ENCODE measurements at places on chromosomes 5 and 9.

DNA sequence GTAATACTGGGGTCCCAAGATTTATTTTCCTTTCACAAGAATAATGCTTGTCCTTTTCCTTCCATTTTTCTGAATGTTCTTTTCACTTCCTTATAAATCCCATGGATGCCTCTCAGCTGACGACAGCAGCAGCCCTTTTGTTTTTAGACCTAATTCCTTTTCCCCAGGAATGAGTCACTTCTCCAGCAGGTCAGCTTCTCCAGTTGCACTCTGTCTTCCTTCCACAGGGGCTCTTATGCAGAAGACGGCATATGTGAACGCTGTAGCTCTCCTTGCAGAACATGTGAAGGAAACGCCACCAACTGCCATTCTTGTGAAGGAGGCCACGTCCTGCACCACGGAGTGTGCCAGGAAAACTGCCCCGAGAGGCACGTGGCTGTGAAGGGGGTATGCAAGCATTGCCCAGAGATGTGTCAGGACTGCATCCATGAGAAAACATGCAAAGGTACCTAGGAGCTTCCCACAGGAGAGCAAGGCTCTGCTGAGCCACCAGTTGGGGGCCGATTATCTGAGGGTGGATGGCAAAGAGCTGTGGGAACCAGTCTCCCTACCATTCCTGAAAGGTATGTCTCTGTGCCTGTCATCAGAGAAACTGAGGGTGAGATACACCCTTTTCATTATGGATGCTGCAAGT is 72.9 kb downstream of the RFK start:
- no peak for DNase-seq

- no peak for DNase-seq
Measured at GRCh38 chr5:55407059-55407684, 99.4 kb downstream of the MTREX start.

DNA sequence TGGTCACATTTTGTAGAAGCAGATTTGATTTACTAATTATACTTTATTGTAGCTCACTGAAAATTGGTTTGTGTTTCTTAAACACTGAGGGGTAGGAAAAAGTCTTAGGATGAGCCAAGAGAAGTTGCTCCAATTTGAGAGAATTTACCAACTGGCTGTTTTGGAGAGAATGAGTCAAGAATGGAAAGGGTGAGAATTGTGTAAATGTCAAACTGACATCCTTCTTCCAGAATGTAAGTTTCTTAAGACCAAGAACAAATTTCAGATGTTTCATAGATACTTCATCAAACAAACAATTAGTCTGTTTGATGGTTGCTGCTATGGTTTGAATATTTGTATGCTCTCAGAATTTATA is 106.2 kb upstream of the TXNDC8 start:
- DNase-seq, result no peak

DNA sequence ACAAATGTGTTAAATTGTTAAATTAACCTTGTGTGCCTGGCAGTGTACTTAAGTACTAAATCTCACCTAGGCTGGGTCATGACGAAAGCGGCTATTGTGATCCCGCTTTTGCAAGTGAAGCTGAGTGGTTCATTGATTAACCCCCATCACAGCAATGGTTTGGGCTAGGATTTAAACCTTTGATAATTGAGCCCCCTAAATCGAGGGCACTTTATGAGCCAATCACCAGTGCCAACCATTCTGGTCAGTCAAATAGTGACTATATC is 22.8 kb downstream of the HNRNPK start:
- no peak for DNase-seq

GRCh38 chr5:134523543-134524271 is 1.8 kb upstream of the JADE2 start:
- no peak for DNase-seq

DNA sequence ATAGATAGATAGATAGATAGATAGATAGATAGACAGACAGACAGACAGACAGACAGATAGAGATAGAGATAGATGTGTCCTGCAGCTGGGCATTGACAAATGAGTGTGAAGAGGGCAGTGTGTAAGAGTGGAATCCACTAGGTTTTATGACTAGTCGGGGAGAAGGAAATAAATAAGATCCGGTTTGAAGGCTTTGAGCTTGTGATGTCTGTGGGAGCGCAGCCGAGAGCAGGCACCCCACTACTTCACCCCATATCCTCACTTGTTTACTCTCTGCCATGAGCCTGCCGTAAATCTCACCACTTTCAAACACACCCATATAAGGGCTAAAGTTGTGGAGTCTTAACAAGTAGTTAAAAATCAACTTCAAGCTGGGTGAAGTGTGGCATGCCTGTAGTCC is 1.4 kb upstream of the SUSD1 start:
- no peak for DNase-seq

- DNase-seq, result no peak
Measured at GRCh38 chr9:98567540-98568233, 141.0 kb downstream of the GABBR2 start.

DNA sequence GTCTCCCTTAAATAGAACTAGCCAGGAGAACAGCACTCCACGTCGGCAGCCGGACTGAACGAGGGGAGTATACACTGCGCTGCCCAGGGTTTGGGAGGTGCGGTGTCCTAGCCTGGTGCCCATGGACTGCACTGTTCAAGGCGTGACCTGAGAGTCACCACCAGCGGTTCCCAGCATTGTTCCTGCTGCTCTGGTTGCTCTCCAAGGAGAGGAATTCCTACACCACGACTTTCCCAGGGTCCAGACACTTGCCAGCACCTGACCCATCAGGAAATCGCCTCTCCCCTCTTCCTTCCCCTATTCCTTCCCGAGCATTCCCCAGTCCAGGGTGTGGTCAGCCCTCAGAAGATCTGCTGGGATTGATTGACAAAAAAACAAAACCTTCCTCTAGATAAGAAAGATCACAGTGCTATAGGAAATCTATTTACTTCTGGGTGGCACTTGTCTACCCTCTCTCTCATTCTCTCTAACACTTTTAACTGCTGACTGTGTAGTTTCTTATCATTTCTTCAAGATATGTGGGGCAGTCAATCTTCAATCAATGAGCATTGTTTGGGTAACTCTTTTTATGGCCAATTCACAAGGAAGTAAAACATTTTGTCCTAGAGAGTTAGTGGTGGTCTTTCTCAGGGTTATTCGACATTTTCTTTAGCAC is 297.8 kb upstream of the ACTBL2 start:
- DNase-seq, result no peak

DNA sequence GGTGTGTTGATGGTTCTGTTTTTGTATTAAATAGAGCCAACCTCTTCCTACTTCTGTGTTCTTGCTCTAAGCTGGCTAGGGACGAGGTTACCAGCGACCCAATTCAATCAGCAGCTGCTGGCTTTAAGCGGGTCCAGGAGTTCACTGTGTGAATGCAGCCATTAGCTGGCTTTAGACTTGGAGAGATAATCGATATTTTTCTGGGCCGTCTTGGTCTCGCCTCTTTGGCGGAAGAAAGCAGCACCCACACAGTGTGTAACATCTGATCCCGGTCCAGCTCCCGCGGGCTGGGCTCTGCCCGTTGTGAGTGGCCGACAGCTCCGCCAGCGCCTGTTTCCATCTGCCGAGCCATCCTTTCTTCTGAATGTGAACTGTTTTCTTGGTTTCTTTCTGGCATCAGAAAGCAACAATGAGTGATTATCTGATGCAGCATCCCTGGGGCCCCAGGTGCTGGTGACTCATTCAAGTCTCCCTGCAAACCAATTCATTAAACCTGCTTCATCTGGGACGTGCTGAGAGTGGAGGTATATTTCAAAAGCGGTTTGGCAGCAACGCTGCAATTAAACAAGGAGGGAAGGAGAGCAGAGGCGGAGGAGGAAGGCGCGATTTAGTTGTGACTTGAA is 90.8 kb upstream of the IRX4 start:
- DNase-seq, result no peak

GRCh38 chr5:66410122-66410521 is 186.1 kb upstream of the MAST4 start:
- DNase-seq, result no peak

DNA sequence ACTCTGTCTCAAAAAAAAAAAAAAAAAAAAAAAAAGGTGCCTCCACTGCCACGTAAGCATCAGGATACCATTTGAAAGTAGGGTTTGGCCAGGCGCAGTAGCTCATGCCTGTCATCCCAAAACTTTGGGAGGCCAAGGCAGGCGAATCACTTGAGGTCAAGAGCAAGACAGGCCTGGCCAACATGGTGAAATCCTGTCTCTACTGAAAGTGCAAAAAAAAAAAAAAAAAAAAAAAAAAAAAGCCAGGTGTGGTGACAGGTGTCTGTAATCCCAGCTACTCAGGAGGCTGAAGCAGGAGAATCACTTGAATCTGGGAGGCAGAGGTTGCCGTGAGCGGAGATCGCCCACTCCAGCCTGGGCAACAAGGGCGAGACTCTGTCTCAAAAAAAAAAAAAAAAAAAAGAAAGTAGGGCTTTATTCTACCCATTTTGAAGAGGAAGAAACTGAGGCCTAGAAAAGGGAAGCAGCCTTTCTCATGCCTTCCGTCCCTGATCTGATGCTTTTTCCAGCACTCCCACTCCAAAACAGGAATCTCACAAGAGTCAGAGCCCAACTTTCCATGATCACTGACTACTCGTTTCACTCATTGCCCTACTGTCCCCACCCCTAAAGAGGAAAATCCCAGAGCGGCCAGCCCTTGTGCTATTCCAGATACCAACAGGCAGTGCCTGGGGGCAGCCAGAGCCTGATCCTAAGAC is 16.3 kb upstream of the CCIN start:
- no peak for DNase-seq

GRCh38 chr9:127550751-127551150 is 61.3 kb upstream of the STXBP1 start:
- DNase-seq, result no peak

GRCh38 chr5:52665559-52665958 is 122.2 kb upstream of the ITGA1 start:
- DNase-seq, result no peak

DNA sequence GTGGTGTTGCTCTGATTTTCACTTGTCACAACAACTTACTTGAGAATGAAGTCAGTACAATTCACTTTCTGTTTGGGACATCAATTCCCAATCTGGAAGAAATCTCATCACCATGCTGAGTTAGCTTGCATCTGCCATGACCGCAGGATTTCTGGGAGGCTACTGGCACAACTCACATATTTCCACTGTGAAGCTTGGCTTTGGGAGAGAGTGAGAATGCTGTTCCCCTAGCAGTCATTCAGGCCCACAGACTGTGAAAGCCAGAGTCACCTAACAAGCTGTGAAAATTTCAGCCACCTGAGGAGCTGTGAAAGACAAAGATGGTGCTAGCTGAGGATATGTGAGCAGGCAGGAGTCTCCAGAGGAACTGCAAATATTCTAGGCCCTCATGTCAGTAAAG is 365.2 kb upstream of the TUSC1 start:
- DNase-seq, result no peak

DNA sequence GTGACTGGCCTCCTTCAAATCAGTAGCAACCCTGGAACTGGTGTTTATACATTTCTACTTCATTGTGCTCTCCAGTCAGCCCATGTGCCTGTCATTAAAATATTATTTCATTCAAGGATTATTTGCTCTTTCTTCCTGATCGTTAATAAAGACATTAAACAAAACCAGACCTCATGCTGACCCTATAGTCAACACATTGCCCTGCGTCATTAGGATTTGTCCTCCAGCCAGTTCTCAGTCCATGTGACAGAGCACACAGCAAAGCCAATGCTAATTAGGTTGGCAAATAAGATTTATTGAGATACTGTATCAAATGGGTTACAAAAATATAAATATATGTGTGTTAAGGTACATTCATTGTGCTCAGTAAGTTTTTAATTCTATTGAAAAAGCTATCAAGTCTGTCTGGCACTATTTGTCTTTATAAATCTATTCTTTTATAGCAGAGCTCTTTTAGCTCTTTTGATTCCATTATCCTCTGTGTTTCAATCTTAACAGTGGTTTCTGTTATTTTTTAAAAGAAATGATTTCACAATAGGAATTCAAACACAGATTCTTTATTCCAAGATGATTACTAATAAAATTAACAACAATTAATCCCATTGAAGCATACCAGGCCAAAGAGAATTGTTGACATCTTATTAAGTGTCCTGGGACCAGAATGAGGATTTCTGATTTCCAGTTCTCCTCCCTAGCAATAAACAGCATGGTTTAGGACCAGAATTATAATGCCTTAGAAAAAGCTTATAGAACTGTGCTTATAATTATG is 209.4 kb upstream of the RGMB start:
- no peak for DNase-seq

DNA sequence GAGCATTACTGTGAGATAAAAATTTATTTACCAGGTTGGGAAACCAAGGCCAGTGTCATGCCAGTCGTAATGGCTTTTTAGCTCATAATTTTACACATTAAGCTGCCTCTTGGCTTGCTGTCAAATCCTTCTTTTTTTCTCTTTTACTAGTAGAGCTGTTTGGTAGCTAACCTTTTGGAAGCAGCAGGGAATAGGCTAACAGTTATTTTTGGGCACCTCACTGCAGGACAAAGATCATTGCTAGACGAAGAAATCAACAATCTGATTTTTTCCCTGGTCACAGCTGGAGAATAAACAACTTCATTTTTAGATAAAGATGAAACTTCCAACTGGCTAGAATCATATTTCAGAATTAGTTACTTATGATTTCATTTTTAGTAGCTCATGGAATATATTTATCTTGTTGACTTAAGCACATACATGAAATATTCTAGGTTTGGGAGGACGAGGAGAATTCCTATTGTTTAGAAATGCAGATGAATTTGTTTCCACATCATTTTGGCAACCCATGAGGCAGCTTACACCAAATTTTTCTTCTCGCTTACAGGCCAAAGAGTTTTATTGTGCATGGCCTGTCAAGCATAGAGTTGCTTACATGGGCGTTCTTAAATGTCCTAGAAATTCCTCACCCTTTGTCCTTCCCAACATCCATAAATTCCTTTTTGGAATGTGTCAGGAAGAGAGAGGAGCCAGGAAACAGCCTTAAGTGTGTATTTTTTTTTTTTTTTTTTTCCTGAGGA is 19.6 kb downstream of the TNC start:
- no peak for DNase-seq

- DNase-seq, result no peak
Measured at GRCh38 chr5:92635001-92635461, 946.0 kb downstream of the NR2F1-AS1 start.

DNA sequence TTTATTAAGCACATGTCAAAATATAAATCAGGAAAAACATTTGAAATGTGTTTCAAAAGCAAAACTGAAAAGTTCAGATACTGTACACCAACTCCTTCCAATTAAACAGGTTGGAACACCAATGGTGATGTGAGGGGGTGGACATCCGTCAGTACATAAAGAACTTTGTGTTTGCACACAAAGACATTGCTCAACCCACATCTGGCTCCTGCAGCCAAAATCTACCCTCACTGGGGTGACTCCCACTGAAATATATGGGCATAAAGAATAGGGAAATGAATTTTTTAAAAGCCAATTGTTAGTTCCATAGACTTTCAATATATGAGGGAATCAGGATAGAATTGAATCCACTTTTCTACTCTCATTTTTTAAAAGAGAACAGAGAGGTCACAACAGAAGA is 63.9 kb downstream of the MEGF9 start:
- no peak for DNase-seq

GRCh38 chr9:35489313-35490154 is at the start of gene RUSC2:
RUSC2 (plus strand) TSS chr9:35490111; CDS start chr9:35546522, 56,411 bp downstream.
- peak; percentile 16 for DNase-seq
